ENCODE measurements at places on chromosomes 2 and 18.
A peak's percentile ranks its signal among the peaks of the same experiment; 100 is the strongest.

DNA sequence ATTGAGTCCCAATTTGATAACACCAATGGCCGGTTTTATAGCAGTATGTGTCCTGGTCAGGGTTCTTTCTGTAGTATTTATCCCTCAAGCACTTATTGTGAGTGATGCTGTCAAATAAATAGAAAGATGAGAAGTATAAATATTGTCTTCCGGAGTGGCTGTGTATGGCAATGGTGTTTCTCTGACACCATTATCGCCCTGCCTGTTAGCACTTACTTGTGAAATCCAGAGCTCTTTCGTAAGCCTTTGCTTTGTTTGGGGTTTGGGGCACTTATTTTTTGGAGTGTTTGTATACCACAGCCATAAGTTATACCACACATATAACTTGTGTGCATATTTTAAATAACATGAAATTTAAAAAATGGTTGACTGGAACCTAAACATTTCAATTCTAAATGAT lies 29.3 kb downstream of the CD8B2 start:
- no peak for DNase-seq

- no peak for DNase-seq
These were observed 32.5 kb upstream of the WIPF1 start for GRCh38 chr2:174630107-174630506.

GRCh38 chr2:85185431-85185940 lies 52.3 kb downstream of the TCF7L1 start:
- peak; percentile 19 for DNase-seq

GRCh38 chr2:23509103-23509502 lies 124.1 kb downstream of the KLHL29 start:
- no peak for DNase-seq

DNA sequence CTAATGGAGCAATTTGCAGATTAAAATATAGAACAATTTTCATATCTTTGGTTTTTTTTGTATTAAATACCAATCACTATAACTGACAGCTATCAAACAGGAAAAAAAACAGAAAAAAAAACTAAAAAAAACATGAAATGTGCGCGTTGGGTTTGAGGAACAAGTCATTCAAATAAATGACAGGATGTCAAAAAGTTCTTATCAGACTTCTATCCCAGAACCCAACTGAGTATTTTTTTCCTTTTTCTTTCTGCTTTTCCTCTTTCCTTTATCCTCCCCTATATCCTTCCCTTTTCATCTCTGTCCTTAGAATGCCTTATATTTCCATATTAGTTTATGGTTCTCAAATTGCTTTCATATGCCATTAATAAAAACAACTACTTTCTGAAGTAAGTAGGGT lies 14.3 kb downstream of the PRKRA start:
- DNase-seq, result no peak

- no peak for DNase-seq
These were observed 67.0 kb downstream of the TTC21B start for GRCh38 chr2:165886487-165887146.

GRCh38 chr18:6728809-6729246 lies 688 bp upstream of the ARHGAP28 start:
- no peak for DNase-seq

DNA sequence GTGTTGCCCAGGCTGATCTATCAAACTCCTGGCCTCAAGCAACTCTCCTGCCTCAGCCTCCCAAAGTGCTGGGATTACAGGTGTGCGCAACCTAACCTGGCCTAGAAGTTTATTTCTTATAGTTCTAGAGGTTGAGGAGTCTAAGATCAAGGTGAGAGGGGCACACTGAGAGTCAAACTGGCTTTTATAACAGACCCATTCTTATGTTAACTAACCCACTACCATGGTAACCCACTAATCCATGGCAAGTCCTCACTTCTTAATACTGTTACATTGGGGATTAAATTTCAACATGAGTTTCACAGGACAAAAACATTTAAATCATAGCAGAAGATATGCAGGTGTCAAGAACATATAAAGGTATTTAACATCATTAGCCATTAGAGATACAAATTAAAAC lies 50.6 kb downstream of the MDH1 start:
- no peak for DNase-seq

- no peak for DNase-seq
These were observed 194.7 kb downstream of the UXS1 start for GRCh38 chr2:105999211-105999989.

- DNase-seq, result no peak
These were observed 98.7 kb downstream of the FAM210A start for GRCh38 chr18:13627639-13628038.

Data from activated CD4-positive, alpha-beta memory T cell treated with anti-CD3 and anti-CD28 coated beads, Interleukin-2, amount 10 ng/mL, durations not matched to agents 7 days and 5 days (primary cell).